ENCODE measurements at places on chromosomes 2 and 18. TPM values are rescaled to one million over a fixed set of nuclear protein-coding genes. Genes with fewer than 3 reads are reported as not detected.

CYP27A1 gene
- 47.8 TPM for polyA plus RNA-seq

CCBE1 gene
- 33.4 TPM for polyA plus RNA-seq

FBLN7 gene
- polyA plus RNA-seq: 12.5 TPM

CAVIN2 gene
- polyA plus RNA-seq: 49.2 TPM

OSBPL6 gene
- 5.2 TPM for polyA plus RNA-seq

CEP68 gene
- 31.6 TPM for polyA plus RNA-seq

CCDC68 gene
- 11.5 TPM for polyA plus RNA-seq

Data from right renal cortex interstitium (tissue), 3 donors.